Stimulated activated CD4-positive, alpha-beta T cell treated with anti-CD3 and anti-CD28 coated beads, Interleukin-2, amount 100 ng/mL, for 24 hours (primary cell): ENCODE measurements at places on chromosomes 6 and 20.

DNA sequence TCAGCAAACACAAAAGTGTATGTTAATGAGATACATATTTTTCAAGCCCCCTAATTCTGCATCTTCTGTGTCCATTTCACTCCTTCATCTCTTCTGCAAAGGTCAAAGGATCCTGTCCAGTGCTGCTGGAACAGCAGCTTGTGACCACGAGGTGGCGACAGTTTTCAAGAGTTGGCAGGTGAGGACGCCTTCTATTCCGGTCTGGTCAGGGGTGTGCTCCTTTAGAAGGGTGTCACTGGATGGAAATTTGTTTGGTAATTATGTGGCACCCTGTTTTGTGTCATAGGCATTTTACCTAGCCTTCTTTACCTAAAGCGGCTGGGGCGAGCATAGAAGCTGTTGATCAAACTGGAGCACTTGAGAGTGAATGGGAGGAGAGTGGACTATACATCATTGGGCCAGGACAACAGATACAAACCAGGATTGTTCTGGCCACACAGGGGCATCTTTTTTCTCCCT, 32.9 kb upstream of the ERVFRD-1 start:
- peak; percentile 81 for DNase-seq

GRCh38 chr6:114955363-114955762, 612.5 kb upstream of the HS3ST5 start:
- no peak for DNase-seq

- no peak for DNase-seq
Observed at GRCh38 chr6:137233911-137234863, 15.0 kb upstream of the IFNGR1 start.

- DNase-seq: no peak
Observed at GRCh38 chr6:166318649-166319600, 10.7 kb upstream of the PRR18 start.

DNA sequence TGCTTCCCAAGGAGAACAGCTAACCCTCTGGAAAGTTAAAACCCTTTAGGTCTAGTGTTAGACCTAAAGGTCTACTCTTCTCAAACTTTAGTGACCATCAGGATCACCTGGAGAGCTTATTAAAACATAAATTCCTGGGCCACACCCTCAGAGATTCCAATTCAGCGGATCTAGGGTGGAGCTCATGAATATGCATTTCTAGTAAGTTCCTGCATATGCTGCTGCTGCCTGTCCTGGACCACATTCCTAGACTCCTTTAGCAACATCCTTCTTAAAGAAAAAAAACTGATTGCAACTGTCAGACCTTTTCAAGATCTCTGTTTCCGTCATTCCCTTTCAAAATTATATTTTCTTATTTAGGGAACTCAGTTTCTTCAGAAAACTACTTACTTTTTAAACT, 31.2 kb downstream of the SNAP25 start:
- no peak for DNase-seq

DNA sequence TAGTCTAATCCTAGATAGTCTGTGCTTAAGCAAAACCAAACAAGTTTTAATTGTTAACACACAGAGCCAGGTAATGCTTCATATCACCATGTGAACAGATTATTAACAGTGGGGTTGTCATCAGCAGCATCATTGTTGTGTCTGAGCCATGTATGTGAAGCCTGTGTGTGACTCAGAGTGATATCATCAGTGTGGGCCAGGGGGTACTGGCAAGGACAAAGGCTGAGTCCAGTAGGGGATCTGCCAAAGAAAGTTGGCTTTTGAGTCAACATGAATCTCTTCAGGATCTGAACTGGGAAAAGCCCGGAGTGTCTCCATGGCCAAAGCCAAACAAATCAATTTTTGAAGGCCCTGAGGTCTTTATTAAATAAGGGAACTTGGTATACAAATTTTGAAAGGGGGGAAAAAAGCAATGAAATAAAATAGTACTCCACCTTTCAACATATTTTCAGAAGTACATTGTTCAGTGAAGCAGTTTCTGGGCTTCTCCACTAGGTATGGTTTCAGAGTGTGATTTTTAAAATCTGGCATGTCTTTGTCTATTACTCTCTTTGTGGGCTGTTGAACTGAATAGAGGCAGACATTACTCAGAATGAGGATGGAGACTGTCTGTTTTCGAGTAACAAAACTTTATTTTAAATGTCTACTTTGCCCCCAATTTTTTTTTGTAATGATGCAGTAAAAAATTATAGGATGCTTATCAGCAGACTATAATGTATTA, 444.2 kb upstream of the JAG1 start:
- DNase-seq: no peak
